ENCODE measurements at places on chromosomes 2 and 18.

- DNase-seq = no peak
Observed at GRCh38 chr2:25362434-25363145, 20.9 kb upstream of the DNMT3A start.

DNA sequence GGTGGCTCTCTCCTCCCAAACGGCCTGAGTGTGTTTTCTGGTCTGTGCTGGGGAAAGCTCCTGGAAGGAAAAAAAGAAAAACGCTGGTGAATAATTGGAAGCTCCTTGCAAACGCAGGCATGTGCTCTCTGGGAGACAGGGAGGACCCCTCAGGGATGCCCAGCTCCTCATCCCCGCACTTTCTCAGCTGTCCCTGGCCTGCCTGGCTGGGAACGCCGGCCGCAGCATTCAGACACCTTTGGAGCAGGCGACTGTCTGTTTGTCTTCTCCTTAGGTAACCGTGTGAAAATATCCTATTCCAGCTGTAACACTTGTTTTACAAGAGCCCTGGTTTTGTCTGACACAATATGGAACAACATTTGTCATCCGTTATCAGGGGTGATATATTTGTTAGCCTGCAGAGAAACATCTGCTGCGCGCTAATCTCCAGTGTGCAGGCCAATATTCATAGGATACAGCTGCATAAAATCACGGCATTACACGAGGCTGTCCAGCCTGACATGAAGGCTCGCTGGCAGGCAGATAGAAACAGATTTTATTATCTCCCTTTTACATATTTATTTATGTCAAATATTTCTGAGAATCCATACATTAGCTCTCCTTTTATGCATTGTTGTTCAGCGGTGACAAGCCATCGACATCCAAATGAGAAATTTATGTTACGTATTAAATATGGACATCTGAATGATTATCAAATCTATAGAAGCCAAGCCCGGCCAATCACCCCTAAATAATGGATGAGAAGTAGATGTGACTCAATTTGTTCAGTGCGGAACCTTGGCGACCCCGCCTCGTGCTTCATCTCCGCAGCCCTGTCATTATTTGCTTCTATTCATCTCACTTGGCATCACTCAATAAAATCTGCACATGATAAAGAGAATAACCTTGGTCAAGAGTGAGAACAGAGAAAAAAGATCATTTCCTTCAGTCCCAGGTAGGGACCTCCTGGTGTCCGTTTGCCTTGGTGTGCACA is 675.1 kb upstream of the SALL3 start:
- no peak for DNase-seq

DNA sequence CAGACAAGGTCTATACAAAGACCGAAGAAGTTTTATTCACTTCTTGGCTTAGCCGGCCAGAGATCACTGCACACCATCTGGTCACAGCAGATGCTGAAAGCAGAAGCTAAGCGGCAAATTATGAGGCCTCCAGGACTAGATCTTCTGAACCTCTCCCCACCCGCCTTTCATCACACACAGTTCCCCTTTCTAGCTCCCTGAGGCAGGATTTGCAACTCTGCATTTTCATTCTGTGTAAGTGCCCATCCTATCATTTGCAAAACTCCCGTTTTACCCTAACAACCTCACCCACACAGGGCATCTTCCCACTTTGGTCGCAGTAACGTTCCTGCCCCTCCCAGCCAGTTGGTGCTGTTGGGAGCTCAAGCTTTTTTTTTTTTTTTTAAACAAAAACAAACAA is 3.1 kb upstream of the MOB1A start:
- peak; percentile 34 for DNase-seq

- no peak for DNase-seq
Observed at GRCh38 chr2:121200419-121201315, 84.3 kb downstream of the TFCP2L1 start.

GRCh38 chr2:1836321-1836860 is 92.1 kb upstream of the PXDN start:
- DNase-seq = no peak

GRCh38 chr2:85666435-85667316 is 1.3 kb downstream of the SFTPB start:
- peak; percentile 31 for DNase-seq

DNA sequence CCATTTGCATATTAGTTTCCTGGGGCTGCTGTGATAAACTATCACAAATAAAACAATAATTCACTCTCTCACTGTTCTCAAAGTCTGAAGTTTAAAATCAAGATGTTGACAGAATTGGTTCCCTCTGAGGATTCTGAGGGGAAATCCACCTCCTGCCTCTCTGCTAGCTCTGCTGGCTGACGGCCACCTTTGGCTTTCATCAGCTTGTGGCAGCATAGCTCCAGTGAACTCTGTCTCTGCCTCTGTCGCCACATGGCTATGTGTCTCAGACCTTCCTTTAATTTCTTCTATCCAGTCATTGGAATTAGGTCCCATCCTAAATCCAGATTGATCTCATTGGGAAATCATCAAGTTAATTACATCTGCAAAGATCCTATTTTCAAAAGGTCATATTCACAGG is 38.9 kb upstream of the TRIM43 start:
- DNase-seq = no peak

GRCh38 chr18:79987566-79987965 is 797 bp downstream of the TXNL4A start:
- no peak for DNase-seq

DNA sequence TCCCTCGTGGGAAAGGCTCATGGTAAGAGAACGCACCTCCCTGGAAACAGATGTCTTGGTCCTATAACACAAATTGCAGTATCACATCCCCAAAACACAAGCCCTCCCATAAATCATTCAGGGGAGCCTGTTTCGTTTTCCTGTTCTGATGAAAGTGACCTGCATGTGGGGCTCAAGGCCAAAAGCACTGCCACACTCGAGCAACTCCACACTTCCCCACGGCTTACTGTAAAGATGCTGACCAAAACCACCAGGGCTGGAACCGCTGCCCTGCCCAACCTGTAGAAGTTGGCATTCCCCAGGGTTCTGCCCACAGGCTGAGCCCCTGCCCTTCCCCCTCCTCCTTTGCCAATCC is 139.7 kb downstream of the BCL11A start:
- no peak for DNase-seq

DNA sequence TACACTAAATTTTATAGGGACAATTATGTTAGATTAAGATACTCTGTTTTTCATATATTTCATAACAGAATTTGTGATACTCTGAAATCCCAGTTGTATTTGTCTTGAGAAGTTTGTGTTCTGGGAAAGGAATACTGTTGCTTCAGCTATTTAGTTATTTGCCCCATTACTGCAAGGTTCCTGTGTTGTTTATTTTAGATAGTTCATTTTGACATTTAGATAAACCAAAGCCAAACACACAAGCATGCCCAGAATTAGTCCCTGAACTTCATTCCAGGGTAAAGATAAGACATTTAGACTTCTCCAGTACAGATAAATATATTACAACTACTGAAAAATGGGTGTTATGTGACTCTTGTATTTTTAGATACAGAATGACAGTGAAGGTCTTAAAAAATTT is 74.7 kb downstream of the BMPR2 start:
- no peak for DNase-seq

GRCh38 chr2:214706986-214707385 is 102.5 kb downstream of the BARD1 start:
- no peak for DNase-seq

GRCh38 chr2:208990716-208991115 is 433.1 kb upstream of the MAP2 start:
- no peak for DNase-seq

DNA sequence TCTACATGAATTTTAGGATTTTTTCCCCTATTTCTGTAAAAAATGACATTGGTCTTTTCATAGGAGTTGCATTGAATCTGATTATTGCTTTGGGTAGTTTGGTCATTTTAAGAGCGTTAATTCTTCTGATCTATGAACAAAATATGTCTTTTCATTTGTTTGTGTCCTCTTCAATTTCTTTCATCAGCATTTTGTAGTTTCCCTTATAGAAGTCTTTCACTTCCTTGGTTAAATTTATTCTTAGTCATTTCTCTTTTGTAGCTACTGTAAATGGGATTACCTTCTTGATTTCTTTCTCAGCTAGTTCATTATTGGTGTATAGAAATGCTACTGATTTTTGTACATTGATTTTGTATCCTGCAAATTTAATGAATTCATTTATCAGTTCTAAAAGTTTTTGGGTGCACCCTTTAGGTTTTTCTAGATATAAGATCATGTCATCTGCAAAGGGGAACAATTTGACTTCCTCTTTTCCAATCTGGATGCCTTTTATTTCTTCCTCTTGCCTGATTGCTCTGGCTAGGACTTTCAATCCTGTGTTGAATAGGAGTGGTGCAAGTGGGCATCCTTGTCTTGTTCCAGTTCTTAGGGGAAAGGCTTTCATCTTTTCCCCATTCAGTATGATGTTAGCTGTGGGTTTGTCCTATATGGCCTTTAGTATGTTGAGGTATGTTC is 36.6 kb upstream of the AAK1 start:
- no peak for DNase-seq

GRCh38 chr18:34807106-34807796 is 97.2 kb downstream of the DTNA start:
- DNase-seq = no peak

- no peak for DNase-seq
Observed at GRCh38 chr2:11406958-11407381, 59.0 kb downstream of the E2F6 start.

DNA sequence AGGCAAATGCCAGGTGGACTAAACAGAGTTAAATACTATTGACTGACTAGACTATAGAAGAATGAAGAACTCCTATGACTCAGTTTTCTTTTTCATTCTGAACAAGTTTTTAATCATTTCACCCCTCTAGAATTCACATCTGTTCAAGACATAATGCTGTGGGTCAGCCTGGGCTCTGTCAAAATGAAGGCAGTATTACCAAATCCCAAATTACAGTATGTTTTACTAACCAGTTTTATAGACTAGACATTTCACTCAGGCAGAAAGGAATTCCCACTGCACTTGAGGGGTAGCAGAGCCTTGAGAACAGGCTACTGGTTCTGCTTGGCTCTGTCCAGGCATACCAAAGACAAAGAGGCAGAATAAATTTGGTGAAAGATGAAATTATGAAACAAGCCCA is 511.7 kb downstream of the EPHA4 start:
- no peak for DNase-seq

DNA sequence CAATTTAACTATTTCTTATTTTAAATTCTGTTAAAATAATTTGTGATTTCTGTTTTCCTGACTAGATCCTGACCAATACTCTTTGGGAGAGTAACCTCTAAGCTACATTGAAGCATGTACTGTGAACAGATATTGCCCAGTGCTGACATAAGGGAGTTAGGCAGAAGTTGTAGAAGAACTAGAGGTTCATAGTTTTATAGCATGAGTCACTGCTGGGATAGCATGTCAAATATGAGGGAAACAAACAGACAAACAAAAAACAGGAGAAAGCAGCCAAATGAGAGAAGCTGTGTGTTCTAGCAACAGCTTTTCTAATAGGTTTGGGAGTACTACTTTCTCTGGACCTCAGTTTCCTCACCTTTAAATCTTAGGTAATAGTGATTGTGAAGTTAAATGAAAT is 72.4 kb downstream of the CERS6 start:
- no peak for DNase-seq

Data from amygdala (tissue), 56 donors.